ENCODE measurements at places on chromosomes 7 and 10.
A peak's percentile ranks its signal among the peaks of the same experiment; 100 is the strongest.

- no peak for DNase-seq
Measured at GRCh38 chr7:42720991-42721796, 190.7 kb downstream of the C7orf25 start.

- DNase-seq = no peak
Measured at GRCh38 chr7:7183061-7183837, 905 bp downstream of the C1GALT1 start.

DNA sequence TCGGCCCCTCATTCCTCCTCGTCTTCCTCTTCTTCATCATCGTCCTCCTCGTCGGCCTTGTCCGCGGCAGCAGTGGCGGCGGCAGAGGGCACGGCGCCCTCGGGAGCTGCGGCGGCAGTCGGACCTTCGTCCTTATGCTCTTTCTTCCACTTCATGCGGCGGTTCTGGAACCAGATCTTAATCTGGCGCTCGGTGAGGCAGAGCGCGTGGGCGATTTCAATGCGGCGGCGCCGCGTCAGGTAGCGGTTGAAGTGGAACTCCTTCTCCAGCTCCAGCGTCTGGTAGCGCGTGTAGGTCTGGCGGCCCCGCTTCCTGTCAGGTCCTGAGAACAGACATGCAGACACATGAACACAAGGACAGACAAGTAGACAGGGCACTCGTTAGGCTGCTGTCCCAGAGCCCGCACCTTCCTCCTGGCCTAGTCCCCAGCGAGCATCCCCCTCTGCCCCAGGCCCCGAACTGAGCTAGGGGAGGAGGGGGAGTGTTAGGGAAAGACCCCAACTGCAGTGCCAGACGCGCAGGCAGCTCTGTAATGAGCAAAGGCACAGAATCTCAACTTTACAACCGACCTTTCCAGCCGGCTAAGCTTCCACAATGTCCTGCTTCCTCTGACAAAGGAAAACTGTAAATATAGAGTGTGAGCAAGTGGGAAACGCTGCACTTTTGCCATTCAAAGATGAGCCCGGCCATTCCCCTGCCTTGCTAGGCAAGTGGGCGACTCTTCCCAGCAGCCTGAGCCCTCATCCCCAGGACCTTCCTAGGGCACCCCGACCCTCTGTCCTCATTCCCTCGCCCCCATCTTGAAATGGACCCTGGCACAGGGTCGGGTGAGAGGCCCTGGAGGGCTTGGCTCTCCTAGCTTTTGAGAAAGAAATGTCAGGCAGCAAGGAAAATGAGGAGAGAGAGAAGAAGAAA lies 1.3 kb downstream of the HOXA7 start:
- no peak for DNase-seq

GRCh38 chr7:129530795-129531391 lies 28.6 kb downstream of the SMKR1 start:
- peak; percentile 62 for DNase-seq
